ENCODE measurements at places on chromosomes 4 and X.

- DNase-seq = no peak
These were observed 10.9 kb upstream of the MAN2B2 start for GRCh38 chr4:6563935-6564645.

GRCh38 chrX:133638285-133638684 is 223.0 kb upstream of the GPC4 start:
- DNase-seq = no peak

- no peak for DNase-seq
These were observed 14.4 kb downstream of the HTT-AS start for GRCh38 chr4:3059943-3060342.

- DNase-seq = no peak
These were observed 7.2 kb upstream of the EFNB1 start for GRCh38 chrX:68821616-68822015.

GRCh38 chrX:15594371-15594770 is 6.4 kb downstream of the ACE2 start:
- DNase-seq = no peak

GRCh38 chr4:971666-972500 is 1.5 kb downstream of the DGKQ start:
- DNase-seq = no peak

- no peak for DNase-seq
These were observed 91.3 kb downstream of the MOSPD2 start for GRCh38 chrX:14964500-14964899.

- DNase-seq = no peak
These were observed 82.4 kb upstream of the PACRGL start for GRCh38 chr4:20617678-20618396.

- no peak for DNase-seq
These were observed 111.5 kb downstream of the DHRSX start for GRCh38 chrX:2389324-2389723.

GRCh38 chr4:47741200-47741599 is 96.7 kb downstream of the CORIN start:
- no peak for DNase-seq

DNA sequence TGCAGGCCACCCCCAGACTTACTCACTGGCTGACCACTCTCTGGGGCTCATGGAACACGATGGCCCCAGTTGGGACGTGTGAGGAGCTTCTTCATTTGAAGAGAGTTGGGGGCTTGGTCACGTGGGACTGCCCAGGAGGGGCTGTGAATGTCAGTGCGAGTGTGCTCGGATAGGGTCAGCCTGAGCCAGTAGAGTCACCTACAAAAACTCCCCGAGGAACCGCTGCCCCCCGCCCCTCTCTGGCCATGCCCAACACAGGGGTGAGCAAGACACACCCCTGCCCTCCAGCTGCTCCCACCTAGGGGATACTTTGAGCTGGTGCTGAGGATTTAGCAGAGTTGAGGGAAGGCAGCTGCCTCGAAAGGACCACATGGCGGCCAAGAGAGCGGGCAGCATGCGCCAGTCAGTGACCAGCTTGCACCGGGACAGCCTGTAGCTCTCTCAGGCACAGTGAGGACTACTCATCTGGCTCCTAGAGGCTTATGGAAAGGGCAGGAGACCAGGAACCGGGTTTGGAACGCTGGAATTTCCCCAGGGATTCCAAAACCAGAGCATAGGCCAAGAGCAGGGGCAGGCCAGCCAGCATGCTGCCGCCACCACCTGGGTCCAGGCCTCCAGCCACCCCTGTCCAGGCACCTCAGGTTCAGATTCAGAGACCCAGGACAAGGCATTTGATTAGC is 8.4 kb downstream of the PNMA6E start:
- no peak for DNase-seq

DNA sequence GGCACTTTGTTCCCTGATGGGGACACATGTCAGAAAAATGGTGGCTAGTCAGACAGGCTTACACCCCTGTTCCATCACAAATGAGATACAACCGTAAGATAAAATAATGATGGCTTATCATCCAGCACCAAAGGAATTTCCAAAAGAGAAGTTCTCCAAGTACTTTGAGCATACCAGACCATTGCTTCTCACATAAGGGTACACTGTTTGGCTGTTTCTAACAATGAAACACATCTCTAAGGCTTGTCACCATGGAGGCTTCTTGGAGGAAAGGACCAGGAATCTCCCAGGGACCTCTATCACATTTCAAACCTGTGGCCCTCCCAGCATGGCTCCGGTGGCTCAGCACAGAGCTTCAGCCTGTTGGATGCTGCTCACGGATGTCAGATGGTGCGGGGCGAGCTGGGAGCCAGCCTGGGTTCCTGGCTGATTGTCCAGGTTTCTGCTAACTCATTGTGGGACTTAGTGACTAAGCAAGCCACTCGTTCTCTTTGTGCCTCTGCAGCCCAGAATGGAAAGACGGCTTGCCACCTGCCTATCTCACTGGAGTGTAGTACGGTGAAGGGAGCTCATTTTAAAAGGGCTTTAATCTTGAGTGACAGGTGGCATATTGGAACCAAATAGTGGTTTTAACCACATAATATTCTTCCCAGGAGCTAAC is 54.5 kb downstream of the FHDC1 start:
- no peak for DNase-seq

DNA sequence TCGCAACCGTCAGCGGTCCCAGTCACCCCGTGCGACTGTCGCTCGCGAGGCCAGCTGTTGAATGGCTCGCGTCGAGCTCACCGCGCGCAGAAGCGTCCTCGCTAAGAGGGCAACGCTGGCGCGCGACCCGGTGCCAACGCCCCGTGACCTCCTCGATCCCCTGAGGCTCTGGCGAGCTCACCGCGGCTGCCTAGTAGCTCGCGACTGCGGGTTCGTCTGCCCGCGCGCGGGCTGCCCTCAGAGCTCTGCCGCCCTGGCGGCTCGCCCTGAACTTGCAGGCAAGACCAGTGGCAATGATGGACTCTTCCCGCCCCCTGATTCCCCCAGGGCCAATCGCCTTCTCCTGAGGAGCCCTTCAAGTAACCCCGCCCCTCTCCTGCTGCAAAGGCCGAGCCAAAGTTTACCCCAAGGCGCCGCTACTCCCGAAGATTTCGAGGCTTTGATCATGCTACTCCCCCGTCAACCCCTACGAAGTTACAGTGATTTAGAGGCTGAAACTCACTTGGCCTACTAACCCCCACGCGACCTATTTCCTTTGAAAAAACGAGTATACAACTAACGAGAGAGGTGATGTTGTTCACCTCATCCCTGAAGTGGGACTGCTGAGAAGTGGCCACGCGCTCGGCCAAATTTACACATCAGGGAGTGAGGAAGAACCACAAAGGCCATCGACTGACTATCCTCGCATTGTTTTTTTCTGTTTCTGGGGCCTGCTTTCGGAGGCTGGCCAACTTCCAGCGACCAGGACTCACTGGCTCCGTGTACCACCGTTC is 37.5 kb downstream of the PGRMC1 start:
- DNase-seq = peak; percentile 44

DNA sequence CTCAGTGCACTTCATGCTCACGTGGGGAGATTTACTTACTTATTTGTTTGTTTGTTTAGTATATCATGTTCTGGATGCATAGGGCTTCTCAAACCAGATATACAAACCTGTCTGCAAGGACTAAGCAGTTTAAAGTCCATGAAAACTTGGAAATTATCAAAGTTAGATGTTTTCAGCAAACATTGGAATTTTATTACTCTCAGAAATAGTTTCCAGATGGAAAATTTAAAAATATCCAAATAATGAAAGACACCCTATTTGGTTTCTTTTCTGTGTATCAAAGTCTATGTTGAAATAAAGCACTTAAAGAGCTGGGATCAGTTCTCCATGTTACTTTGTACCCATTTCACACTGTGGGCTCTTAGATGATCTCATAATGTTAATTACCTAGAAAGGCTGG is 312.1 kb downstream of the PPP1R2C start:
- no peak for DNase-seq

DNA sequence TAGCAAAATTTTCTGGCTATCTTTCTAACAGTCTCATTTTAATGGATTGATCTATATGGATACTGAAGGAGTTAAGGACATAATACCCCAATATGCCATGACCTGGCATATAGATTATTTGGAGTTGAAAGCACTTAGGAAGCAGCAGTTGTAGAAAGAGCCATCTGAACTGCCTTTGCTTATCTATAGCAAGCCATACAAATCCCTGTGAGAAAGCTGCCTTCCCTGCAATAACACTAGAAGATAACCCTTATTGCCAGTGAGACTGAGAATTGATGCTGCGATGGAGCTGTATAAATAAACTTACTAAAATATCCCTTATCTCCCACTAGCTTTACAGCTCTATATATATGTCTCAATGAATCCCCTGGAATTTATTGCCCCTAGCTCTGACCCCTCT is 346.3 kb downstream of the TECRL start:
- DNase-seq = no peak

DNA sequence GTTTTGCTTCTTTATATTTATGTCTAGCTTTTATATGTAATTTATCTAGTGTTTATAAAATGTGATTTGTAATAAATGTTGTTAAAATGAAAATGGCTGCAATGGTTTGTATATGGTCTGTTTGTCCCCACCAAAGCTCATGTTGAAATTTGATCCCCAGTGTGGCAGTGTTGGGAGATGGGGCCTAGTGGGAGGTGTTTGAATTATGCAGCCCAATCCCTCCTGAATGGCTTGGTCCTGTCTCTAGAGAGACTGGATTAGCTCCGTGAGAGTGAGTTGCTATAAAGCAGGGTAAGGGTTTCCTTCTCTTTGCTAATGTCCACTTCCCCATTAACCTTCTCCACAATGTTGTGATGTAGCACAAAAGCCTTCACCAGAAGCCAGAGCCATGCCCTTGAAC is 30.0 kb upstream of the JADE3 start:
- no peak for DNase-seq

- no peak for DNase-seq
These were observed 75.0 kb downstream of the NAF1 start for GRCh38 chr4:163091685-163092034.

GRCh38 chr4:39486221-39486804 is 27.5 kb downstream of the LIAS start:
- no peak for DNase-seq

DNA sequence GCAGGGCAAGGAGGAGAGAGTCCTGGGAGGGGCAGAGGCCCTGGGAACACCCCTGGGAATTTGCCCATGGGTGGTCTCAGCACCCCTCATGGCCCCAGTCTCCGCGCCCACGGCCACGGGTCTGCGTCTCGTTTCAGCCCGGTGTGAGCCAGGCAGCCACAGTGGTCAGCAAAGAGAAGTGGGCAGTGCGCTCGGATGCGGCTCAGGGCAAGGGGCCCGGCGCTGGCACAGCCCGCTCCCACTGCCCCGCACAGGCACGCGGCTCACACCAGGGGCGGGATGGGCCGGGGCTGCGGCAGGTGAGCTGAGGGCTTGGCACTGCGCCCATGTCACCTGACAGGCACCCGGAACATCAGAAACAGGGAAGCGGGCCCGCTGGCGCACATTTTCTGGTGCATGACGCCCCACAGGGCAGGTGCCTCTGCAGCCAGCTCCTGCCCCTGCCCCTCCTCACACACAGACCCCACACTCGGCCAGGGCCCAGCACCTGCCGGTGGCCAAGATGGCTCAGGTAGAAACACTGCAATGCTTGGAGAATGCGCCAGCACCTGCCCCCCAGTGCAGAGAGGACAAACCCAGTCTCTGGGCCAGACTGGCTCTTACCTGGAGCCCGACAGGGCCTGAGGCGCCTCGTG is 41.9 kb upstream of the MXD4 start:
- DNase-seq = no peak

- peak; percentile 65 for DNase-seq
These were observed 18.8 kb upstream of the CHRNA9 start for GRCh38 chr4:40316333-40316781.

DNA sequence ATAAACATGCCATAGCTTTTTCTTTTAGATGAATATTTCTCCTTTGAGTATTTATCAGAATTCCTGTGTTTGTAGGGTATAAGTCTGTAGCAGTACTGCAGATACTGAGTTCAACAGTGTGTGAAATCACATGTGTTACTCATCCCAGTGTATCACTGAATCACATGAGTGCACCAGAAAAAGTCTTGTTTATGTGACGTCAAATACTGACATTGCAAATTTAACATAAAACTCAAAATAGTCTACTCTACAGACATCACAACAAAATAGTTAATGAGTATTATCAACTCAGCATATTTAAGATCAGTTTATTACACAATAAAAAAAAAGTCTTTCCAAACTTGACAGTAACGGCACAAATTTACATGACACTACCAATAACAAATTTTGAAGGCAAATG is 221.3 kb downstream of the DCTD start:
- DNase-seq = no peak

DNA sequence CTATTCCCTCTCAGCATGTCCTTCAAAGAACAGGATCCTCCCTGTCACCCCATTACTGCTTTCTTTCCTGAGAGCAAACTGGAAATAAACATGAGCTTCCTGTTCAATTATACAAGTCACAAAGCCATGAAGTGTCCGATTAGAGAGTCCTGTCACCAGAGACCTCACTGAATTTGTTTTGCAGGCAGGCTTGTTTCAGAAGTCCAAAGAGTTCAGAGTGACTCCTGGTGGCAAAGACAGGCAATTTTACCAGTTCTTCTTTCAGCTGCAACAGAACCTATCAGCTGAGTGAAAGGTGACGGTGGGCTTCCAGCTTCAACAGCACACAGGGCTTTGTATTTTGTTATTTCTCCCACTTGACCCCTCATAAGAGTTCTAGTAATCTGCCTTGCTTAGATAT is 6.4 kb downstream of the ELK1 start:
- DNase-seq = no peak

DNA sequence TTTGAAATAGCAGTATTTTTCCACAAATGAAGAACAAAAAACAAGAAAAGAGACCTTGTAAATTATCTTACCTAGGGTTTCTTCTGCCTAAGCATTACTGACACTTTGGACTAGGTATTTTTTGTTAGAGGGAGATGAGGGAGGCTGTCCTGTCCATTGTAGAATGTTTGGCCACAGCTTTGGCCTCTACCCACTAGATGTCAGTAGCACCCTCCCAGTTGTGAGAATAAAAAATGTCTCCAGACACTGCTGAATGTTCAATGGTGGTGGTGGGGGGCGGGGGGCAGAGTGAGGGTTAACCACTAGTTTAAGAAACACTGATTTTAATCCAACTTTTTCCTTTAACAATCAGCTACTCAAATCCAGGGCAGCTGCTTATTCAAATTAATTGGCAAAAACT is 25.8 kb downstream of the OTUD4 start:
- DNase-seq = no peak

- no peak for DNase-seq
These were observed 123.1 kb upstream of the GRIA3 start for GRCh38 chrX:123060986-123061385.

DNA sequence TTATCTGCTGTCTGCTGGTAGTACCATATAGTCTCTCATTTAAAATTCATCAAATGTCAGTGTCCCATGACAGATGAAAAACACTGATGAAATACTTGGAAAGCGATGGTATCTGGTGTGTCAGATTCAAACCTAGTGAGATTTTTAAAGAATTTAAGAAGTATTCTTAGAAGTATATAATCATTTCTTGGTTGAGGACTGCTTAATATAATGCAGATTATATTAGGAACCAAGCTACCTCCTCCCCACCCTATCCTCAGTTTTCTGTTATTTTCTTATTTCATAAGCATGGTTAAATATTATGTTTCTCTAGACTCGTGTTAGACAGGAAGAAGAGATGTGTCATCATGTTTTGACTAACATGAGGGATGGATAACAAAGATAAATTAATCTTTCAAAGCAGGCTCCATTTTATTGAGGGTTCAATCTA is 118.5 kb downstream of the GLUD2 start:
- no peak for DNase-seq
